Effector CD4-positive, alpha-beta T cell (primary cell): ENCODE measurements at places on chromosomes 1 and 21.

DNA sequence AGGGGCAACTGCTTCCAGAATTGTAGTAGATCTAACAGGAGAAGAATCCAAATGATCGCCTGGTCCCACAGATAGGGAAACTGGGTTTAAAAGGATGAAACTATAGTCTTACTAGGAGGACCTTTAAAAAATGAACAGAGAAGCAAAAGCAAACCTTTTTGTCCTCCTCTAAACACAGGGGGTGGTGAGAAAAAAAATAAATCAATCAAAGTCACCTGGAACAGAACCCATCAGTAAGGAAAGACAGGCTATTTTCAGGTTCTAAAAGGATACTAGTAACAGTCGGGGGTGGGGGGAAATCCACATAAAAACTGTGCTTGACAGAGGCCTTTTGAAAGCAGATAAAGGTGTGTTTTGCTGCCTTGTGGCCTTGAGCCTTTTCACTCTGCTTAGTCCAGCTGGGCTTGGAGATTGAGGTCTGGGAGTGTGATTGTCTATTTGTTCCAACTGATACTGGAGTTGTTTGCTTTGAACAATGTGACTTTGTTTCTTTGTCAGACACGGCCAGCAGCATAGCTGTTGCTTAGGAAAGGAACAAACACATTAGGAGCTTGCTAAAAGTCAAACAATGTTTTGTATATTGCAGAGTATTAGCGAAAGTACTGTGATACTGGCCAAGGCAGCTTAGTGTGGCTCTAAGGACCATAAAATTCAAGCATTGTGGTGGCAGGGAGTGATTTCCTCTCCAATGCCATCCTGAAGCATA lies 141.1 kb upstream of the IRF2BP2 start:
- no peak for DNase-seq

DNA sequence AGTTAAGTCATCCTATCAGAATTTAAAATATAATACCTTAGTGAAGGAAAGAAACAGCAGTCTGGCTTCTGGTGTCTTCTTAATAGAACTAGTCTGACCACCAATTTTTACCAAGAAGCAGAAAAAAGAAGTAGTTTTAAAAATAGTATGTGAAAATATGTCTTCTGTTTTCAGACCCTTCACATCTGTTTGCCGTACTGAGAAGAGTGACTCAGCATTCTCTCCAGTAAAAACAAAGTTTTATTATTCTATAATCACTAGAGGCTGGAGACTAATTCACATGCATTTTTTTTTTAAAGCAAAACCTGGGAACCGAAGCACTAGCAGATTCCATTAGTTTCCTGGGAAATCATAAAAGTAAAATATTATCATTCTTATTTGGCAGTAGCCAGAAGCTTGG lies 163.8 kb downstream of the COL24A1 start:
- no peak for DNase-seq

- no peak for DNase-seq
Measured at GRCh38 chr1:23101887-23102286, 66.8 kb downstream of the LUZP1 start.

- no peak for DNase-seq
Measured at GRCh38 chr1:65292861-65293593, 16.3 kb upstream of the DNAJC6 start.

- no peak for DNase-seq
Measured at GRCh38 chr21:29610779-29611360, 312.1 kb downstream of the BACH1 start.

GRCh38 chr1:45623972-45624371 lies at the start of gene CCDC17:
TSS of gene CCDC17 (minus strand) at chr1:45624054. CDS start at chr1:45623909, 145 bp downstream.
- DNase-seq, result no peak

- DNase-seq, result no peak
Measured at GRCh38 chr1:99497690-99498089, 148.2 kb upstream of the PALMD start.

DNA sequence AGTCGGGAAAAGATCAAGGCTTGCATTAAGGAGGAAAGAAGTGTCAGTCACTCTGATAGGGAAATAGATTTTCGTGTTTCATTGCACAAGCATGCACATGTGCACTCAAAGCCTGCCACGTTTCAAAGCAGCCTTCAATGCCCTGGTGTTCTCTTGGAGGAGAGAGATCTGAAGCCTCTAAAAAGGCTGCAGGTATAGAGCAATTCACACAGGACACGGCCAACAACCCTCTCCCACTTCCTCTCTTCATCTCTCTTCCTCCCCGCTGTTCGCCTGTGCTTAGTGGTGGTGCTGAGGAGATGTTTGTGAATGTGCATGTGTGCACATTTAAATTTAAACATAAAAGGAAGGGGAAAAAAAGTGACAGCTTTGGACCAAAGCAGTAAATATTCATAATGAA lies 117.7 kb downstream of the NUF2 start:
- no peak for DNase-seq

DNA sequence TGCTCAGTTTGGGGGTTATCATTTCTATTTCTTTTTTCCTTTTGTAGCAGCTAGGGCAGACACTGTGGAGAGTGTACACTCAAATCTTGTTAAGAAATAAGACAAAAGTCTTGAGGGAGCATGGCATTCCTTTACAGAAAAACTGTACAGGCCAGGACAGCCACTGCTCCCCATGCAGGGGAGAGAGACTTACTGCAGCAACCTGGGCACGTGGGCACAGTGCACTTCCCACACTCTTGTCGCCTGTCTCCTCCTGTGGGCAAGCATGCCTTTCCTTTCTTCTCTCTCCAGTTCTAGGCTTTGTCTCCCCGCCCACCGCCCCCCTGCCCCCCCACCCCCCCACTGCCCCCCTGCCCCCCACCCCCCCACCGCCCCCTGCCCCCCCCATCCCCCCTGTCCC lies 51.9 kb downstream of the PHC2 start:
- DNase-seq, result no peak

GRCh38 chr1:15755646-15756040 lies 3.0 kb upstream of the FBLIM1 start:
- DNase-seq, result no peak
